ENCODE measurements at places on chromosomes 5 and 9.

DNA sequence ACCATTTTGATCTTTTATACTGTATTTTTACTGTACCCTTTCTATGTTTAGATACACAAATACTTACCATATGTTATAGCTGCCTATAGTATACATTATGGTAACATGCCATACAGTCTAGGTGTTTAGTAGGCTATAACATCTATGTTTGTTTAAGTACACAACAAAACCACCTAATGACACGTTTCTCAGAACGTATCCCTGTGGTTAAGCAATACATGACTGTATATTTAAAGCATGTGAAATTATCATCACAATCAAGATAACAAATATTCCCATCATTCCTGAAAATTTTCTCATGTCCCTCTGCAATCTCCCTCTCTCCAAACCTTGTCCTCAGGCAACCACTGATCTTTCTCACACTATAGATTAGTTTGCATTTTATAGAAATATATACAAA lies 66.4 kb upstream of the SUSD1 start:
- no peak for DNase-seq

DNA sequence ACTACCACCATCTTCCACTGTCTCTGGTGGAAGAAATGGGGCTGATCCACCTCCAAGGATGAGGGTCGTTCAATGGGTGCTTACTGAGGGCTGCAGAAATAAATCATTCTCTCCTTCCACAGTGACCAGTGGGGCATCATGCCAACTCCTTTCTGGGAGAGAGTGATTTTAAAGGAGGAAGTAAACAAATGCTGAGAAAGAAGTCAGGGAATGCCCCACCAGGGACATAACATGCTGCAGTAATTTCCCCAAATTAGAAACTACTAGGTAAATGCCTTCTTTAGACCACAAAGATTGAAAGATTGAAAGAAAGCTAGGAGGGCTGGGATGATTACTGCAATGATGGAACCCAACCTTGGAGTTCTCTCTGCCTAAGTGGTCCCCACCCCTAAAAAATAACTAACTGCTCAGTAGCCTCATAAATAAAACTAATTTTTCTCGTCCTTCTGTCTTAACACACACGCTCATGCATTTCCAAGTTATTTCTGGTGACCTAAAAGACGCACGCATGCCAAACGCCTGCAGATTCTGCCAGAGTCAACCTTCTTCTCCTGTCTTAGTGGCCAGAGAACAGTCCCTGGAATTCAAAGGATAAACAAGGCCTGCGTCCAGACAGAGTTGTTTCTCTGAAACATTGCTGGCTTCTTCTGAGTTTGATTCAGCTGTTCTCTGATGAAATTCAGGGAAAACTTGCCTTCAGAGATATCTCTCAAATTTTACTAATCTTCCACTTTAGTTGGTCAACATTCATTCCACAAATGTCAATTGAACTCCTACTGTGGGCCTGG lies 250.0 kb downstream of the NR3C1 start:
- no peak for DNase-seq

DNA sequence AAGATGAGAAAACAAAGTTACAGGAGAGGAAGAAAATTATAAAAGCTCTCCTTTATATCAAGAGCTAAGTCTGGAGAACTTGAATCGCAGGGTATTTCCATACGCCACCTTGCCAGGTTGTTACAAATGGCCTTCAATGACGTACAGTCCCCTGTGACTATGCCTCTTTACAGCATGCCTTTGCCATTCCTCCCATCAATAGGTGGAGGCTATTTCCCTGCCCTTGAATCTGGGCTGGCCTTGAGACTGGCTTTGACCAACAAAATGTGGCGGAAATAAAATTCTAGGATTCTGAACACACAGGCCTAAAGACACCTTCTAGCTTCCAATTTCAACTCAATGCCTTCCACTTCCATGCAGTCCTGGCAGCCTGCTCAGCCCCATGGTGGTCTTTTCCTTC lies 45.7 kb downstream of the TSSK1B start:
- DNase-seq = no peak

- DNase-seq = no peak
Measured at GRCh38 chr9:1712861-1713450, 302.2 kb upstream of the SMARCA2 start.

DNA sequence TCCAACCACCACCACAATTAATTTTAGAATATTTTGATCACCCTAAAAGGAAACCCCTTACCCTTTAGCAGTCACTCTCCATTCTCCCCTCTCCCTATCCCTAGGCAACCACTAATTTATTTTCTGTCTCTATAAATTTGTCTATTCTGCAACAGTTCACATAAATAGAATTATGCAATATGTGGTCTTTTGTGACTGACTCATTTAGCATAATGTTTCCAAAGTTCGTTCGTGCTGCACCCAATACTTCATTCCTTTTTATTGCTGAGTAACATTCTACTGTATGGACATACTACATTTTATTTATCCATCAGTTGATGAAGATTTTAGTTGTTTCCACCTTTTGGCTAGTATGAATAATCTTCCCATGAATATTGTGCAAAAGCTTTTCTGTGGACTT lies 18.2 kb upstream of the CDC20B start:
- no peak for DNase-seq

Measured in dorsolateral prefrontal cortex (tissue), 122 donors.